ENCODE measurements at places on chromosomes 6 and 20.

GRCh38 chr6:35203152-35203670, 10.5 kb upstream of the SCUBE3 start:
- DNase-seq, result no peak

DNA sequence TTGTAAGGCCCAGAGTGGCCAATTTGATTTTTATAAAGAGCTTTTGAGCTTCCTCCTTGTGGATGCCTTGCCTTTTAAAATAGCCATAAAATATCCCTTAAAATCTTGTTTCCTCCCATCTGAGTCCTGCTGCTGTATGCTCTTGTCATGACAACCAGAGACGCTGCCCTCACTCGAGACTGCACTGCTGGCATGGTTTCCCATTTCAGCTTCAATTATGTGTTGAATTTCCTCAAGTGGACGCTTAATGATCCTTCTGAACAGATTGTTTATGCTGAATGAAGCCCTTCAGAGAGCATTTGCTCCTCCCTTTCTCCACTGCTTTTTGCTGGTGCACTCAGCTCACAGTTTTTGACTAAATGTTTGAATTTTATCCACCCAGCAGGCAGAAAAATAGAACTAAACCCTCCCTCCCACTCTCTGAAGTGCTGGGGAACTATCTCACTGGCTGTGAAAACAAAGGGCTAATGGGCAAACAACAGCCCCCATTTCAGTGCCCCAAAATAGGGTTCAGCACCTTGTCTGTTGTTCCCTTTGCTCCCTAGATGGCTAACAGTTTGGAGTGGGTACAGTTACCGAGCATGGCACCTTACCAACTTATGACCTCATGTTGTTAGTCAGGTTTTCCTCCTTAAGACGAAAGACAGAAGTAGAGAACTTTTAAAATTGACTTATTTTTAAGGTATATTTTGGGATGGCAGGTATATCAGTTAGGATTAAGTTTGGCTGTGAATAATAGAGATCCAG, 45.5 kb upstream of the RNF8 start:
- no peak for DNase-seq

- no peak for DNase-seq
These were observed 43.2 kb downstream of the NCOA3 start for GRCh38 chr20:47544852-47545251.

DNA sequence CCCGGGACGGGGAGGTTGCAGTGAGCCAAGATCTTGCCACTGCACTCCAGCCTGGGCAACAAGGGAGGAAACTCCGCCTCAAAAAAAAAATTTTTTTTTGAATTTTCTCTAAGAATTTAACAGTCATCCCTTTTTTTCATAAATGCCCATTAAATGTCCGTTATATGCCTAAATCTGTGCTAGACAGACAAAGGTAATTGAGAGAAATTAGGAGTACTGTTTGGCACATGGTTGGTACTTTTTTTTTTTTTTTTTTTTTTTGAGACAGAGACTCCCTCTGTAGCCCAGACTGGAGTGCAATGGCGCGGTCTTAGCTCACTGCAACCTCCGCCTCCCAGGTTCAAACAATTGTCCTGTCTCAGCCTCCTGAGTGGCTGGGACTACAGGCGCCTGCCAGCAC, 1.7 kb downstream of the PCMT1 start:
- no peak for DNase-seq

DNA sequence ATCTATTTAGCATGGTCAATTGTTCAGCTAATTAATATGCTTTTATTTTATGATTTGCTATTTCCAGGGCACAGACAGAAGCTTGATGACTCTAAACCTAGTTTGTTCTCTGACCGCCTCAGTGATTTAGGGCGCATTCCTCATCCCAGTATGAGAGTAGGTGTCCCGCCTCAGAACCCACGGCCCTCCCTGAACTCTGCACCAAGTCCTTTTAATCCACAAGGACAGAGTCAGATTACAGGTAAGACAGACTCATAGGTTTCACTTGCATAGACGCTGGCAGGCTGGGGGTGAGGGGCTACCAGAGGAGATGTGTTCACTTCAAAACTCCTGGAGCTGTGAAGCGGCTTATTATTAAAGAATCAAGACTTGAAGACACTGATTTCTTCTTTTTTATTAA, 114.1 kb upstream of the SUPT3H start:
- DNase-seq, result no peak

DNA sequence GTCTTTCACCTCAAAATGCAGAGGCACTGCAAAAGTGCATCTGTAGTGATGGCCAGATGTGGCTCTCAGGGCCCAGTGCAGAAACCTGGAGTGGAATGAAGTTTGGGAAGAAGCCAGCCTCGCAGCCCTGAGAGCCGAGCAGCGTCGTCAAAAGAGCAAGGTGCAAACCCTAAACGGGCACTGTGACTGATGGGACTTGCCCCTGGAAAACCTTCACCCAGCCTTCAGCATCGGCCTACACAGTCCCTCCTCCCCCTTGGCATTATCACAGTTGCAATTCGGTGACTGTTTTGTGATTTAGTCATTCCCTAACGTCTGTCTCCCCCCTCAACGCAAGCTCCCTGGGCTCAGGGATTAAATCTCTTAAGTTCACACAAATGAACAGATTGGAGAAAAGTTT, 38.6 kb downstream of the TAF4 start:
- no peak for DNase-seq

DNA sequence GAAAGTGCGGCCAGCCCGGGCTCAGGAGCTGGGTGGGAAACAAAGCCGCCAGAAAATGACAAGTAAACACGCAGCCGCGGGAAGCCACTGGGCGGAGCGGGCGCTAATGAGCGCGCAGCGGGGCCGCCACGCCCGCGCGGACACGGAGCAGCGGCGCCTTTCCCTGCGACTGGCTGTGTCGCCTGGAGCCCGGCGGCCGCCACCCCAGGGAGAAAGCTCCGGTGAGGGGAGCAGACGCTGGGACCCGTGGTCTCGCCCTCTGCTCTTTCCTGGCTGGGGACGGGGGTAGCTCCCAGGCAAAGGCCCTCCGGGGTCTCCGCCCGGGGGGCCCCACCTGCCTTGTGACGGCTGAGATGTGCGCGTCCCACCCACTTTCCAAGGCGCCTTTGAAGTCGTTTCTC, 54.9 kb downstream of the PRR18 start:
- DNase-seq, result no peak

DNA sequence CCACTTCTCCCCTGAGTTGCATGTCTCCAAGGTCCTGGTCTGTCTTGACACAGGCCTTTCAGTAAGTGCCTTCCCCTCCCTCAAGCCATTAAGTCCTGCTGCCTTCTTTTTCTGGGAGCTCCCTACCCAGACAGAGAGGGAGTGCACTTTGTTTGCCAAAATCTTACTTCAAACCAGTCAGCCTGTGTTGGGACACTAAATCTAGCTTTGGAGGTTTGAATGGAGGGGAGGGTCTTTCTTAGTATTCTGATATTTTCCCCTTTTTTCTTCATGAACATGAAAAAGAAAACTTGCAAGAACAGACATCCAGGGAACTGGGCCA, 170.7 kb upstream of the PMEPA1 start:
- DNase-seq, result no peak

DNA sequence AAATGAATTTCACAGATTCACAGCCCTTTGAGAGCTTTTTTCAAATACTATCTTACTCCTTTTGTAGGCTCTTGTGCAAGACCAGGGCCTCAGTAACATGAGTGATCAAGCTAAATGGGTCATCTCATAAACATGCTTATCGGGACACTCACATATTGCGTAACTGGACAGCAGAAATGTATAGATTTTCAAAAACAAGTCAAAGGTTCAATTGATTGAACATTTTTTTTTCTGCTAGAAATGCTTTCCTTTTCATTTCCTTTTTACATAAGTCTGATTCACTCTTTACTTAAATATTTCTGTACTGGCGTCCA, 8.7 kb upstream of the SALL4 start:
- DNase-seq, result no peak

- DNase-seq, result no peak
These were observed 97.1 kb upstream of the PLCB4 start for GRCh38 chr20:8971669-8972316.

- peak; percentile 81 for DNase-seq
These were observed 149.4 kb upstream of the MLIP start for GRCh38 chr6:53961679-53962370.

DNA sequence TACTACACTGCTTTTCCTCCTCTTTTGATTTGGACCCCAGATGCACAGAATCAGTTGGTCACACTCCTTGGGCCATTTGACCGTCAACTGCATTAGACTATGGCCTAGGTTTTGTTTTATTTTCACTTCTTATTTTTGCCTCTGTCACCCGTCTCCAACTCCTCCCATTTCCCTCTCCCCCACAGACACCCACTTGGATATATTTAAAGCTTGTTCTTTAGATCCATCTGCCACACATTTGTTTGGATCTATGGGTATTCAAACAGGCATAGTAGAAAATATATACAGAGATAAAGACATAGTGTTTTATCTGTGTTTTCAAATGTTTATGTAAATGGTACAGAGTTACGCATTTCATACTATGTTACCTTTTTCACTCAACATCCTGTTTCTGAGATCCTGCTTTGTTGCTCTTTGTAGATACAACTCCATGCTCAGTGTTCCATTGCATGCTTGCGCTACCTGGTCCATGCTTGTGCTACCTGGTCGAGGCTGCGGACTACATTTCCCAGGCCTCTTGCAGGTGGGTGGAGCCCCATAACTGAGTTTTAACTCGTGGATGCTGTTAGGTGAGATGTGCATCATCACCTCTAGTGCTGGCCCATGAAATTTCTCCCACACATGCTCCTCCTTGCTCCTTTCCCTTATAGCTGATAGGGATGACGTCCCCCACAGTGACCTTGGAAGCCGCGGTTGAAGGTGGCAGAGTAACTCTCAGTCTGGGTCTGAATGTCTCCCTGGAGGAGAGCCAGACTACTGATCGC, 11.5 kb upstream of the PREX1 start:
- no peak for DNase-seq

DNA sequence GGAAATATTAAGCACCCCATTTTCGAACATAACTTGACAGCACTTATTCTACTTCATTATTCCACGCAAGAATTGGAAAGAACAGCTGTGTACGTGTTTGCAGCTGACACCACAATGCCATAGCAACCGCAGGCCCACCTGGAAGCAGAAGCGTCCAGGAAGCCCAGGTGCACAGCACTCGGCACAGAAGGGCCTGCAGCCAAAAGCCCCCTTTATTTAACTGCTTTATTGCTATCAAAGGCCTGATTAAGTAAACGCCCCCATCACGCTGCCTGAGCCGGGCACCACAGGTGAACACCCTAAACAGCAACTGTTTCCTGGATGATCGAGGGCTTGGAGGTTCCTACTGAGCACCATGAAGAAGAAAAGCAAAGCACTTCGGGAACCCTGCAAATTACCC, 6.3 kb downstream of the TAF4 start:
- no peak for DNase-seq

GRCh38 chr20:37223053-37223452, 38.6 kb downstream of the GHRH start:
- DNase-seq, result no peak

DNA sequence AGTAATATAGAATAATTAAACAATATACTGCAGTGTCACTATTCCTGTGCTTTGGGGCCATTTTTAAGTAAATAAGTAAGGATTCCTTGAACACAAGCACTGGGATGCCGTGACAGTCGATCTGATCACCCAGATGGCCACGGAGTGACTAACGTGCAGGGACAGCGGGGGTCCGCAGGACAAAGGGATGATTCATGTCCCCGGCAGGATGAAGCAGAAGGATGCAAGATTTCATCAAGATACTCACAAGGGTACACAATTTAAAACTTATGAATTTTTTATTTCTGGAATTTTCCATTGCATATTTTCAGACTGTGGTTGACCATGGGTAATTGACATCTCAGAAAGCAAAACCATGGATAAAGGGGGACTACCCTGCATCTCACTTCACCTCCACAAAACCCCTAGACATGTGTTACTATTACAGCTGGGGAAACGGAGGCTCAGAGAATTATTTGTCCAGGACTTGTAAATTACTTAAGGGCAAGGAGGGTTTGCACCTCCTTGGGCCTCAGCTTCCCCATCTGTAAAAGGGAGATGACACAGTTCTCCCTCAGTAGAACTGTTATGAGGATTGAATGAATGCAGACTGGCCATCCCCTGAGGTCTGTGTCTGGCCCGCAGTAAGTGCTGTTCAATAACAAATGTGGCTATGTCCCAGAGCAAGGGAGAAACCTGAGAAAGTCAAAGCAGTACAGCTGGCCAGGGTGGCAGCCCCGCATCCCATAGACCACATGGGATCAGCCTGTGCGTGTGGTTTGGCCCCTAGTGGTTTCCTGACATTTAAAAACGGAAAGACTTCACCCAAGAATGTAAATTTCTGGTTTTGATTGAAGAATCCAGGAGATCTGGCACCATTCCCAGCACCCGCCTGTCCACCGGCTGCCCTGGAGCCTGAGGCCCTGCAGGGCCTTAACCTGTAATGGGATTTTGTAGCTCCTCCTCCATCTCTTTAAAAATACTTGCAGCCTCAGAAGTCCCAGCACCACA, 235.5 kb downstream of the BMP7 start:
- peak; percentile 95 for DNase-seq

Measured in SJSA1 (cell line).